CD4-positive, CD25-positive, alpha-beta regulatory T cell (primary cell): ENCODE measurements at places on chromosomes 3 and 15. TPM values are rescaled to one million over a fixed set of nuclear protein-coding genes. Genes with fewer than 3 reads are reported as not detected.

Gene GOLGA6L4
- total RNA-seq = 5.1 TPM

Gene DNAJB8
- not detected for total RNA-seq

Gene CPB1
- not detected for total RNA-seq

Gene SCN11A
- total RNA-seq = not detected

Gene MAP6D1
- total RNA-seq = 1.9 TPM

Gene GRK7
- total RNA-seq = not detected

Gene TUSC7
- not detected for total RNA-seq

Gene FANCD2OS
- not detected for total RNA-seq

Gene LCTL
- total RNA-seq = not detected

Gene CPNE9
- not detected for total RNA-seq

Gene TMA7
- 248 TPM for total RNA-seq

Gene ZNF662
- 1.3 TPM for total RNA-seq

Gene GOLGA8M
- 1.1 TPM for total RNA-seq

Gene CD86
- total RNA-seq = not detected

Gene ALAS1
- 17.1 TPM for total RNA-seq

Gene CATSPER2
- 6.3 TPM for total RNA-seq

Gene TYRO3
- total RNA-seq = not detected

Gene MCCC1
- total RNA-seq = 23.4 TPM

Gene VGLL4
- 16.3 TPM for total RNA-seq

Gene FGF12
- not detected for total RNA-seq

Gene THSD4
- total RNA-seq = not detected

Gene RASGRF1
- not detected for total RNA-seq

Gene HES1
- 10.5 TPM for total RNA-seq

Gene XIRP1
- total RNA-seq = not detected

Gene TF
- total RNA-seq = 0.52 TPM

Gene ZNF385D
- 2.7 TPM for total RNA-seq

Gene C3orf38
- 46.9 TPM for total RNA-seq

Gene KLF15
- total RNA-seq = not detected

Gene SLC38A3
- total RNA-seq = not detected

Gene CX3CR1
- 1.0 TPM for total RNA-seq

Gene CASR
- not detected for total RNA-seq

Gene ROBO2
- total RNA-seq = not detected

Gene MELTF
- 1.4 TPM for total RNA-seq

Gene KNG1
- not detected for total RNA-seq

Gene FYTTD1
- 42.2 TPM for total RNA-seq

Gene CLDN11
- not detected for total RNA-seq

Gene NLGN1
- total RNA-seq = not detected

Gene PLA1A
- not detected for total RNA-seq

Gene EPHB3
- not detected for total RNA-seq

Gene ARHGAP11A
- 20.3 TPM for total RNA-seq

Gene CRABP1
- not detected for total RNA-seq

Gene TADA3
- 44.7 TPM for total RNA-seq

Gene KY
- not detected for total RNA-seq

Gene CYP1A1
- total RNA-seq = not detected

Gene ST8SIA2
- total RNA-seq = not detected

Gene WNT5A
- not detected for total RNA-seq

Gene TGM5
- total RNA-seq = not detected

Gene DNAH12
- total RNA-seq = 0.22 TPM

Gene FOXL2
- total RNA-seq = not detected

Gene CDC25A
- total RNA-seq = 0.72 TPM

Gene HDGFL3
- total RNA-seq = 1.2 TPM

Gene ASB14
- not detected for total RNA-seq

Gene C3orf62
- 12.4 TPM for total RNA-seq
